Type B pancreatic cell (in vitro differentiated cells): ENCODE measurements at places on chromosomes 5 and 9.

DNA sequence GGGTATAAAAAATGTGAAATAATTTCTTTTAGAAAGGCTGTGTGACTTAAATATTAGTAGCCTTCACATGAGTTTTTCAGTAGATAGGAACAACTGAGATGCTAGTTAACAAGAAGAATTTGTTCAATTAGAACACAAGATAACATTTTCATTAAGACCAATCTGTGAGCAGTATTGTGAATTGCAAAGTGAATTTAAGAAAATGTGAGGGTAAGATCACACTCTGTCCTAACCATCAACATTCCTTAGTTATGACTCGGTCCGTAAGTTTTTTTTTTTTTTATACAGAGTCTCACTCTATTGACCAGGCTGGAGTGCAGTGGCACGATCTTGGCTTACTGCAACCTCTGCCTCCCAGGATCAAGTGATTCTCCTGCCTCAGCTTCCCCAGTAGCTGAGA is 180.2 kb upstream of the EGFLAM start:
- peaks cover 3% of the 10 kb centered on the region for H3K27me3 ChIP-seq
- no peaks in the 10 kb centered on the region for H3K36me3 ChIP-seq
- no peak overlapping the region for H3K27ac ChIP-seq
- DNase-seq, result no peak
- H3K4me3 ChIP-seq, result no peak overlapping the region
- no peaks in the 10 kb centered on the region for H3K4me1 ChIP-seq

DNA sequence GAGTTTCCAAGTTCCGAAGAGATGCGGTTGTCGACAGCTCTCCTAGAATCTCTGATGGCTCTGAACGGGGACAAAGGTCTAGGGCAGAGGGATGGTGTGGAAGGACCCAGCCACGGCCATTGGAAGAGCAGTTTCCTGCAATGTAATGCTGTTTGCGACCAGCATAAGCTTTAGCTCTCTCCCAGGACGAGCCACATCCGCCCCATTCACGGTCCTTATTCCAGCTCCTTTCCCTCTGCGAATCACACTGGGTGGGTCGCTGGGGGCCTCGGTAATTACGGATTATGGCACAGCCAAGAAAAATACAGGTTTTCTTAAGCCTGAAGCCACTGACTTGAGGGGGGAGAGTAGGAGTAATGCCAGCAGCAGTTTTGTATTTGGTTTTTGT is 22.7 kb downstream of the ANXA2R start:
- peak overlapping the region; percentile 96 for H3K27ac ChIP-seq
- DNase-seq, result no peak
- H3K36me3 ChIP-seq, result no peaks in the 10 kb centered on the region
- H3K4me3 ChIP-seq, result peak overlapping the region; percentile 95
- H3K4me1 ChIP-seq, result peaks cover 19% of the 10 kb centered on the region
- H3K27me3 ChIP-seq, result peaks cover 88% of the 10 kb centered on the region

- H3K27ac ChIP-seq, result no peak overlapping the region
- H3K27me3 ChIP-seq, result peaks cover 4% of the 10 kb centered on the region
- no peak overlapping the region for H3K4me3 ChIP-seq
- no peak for DNase-seq
- no peaks in the 10 kb centered on the region for H3K4me1 ChIP-seq
- peaks cover 5% of the 10 kb centered on the region for H3K36me3 ChIP-seq
Measured at GRCh38 chr5:54227109-54227508, 83.3 kb downstream of the ARL15 start.

GRCh38 chr9:130891688-130892476 is 4.7 kb downstream of the QRFP start:
- no peak for DNase-seq
- peaks cover 10% of the 10 kb centered on the region for H3K4me1 ChIP-seq
- no peaks in the 10 kb centered on the region for H3K27me3 ChIP-seq
- H3K27ac ChIP-seq, result no peak overlapping the region
- H3K36me3 ChIP-seq, result peaks cover 5% of the 10 kb centered on the region

- no peak overlapping the region for H3K4me3 ChIP-seq
- H3K4me1 ChIP-seq, result peaks cover 14% of the 10 kb centered on the region
- H3K27me3 ChIP-seq, result no peaks in the 10 kb centered on the region
- H3K36me3 ChIP-seq, result peaks cover 13% of the 10 kb centered on the region
- no peak for DNase-seq
Measured at GRCh38 chr9:3532158-3532557, 6.4 kb upstream of the RFX3 start.

DNA sequence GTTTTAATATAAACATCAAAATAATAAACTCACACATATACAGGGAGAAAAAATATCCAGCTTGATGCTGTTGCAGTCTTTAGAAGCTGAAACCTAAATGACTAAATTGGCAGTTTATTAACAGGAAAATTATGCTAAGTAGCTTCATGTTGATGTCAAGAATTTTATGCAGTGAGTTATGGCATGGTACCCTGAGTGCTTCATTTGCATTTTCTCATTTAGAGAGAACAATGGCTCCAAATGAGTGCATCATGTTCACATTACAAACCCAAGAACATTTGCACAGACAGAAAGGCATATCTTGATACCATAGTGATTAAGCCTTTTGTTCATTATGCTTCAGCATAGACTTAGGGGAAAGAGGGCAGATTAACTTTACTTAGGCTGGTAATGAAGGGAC is 102.9 kb upstream of the FSTL4 start:
- peaks cover 18% of the 10 kb centered on the region for H3K27me3 ChIP-seq
- DNase-seq, result no peak
- no peak overlapping the region for H3K27ac ChIP-seq
- no peaks in the 10 kb centered on the region for H3K4me1 ChIP-seq
- H3K4me3 ChIP-seq, result no peak overlapping the region
- no peaks in the 10 kb centered on the region for H3K36me3 ChIP-seq
